ENCODE measurements at places on chromosomes 13 and 19.

GRCh38 chr13:29852472-29853054 lies 2.1 kb upstream of the UBL3 start:
- DNase-seq = no peak

- DNase-seq = no peak
Observed at GRCh38 chr13:94928127-94928775, 215.9 kb upstream of the SOX21 start.

GRCh38 chr19:4538601-4538954 lies 1.3 kb downstream of the LRG1 start:
- no peak for DNase-seq

DNA sequence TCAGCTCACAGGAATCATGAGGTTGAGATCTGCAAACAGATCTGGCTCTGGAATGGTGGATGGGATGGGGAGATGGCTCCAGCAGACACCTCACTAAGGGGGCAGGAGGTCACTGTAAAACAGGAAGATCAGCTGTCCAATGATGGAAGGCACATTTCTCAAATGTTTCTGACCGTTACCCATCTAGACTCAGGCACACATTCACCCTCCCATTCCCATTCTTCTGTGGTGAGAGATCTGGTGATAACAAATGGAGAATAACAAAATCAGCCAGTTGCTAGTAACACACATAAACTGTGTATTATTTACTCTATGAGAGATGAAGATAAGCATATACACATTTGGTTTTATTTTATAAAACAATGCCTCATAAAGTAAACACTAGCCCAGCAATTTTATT lies 235.9 kb downstream of the TSHZ3 start:
- DNase-seq = no peak

DNA sequence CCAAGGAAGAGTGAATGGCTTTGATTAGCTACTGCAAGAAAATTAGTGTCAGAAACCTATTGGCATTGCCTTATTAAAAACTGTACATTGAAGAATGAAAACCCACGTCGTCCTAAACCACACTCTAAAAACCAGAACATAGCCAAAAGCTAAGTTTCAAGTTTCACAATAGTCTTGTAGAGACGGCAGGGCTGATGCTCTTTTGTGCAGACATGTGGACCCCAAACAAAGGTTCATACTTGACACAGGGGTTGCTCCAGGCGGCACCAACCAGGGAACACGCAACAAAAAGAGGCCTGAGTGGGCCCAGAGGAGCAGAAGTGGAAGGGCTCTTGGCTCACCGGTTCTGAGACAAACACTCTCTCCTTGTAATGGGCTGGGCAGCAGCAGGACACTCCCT lies 28.6 kb upstream of the MIR17HG start:
- no peak for DNase-seq

DNA sequence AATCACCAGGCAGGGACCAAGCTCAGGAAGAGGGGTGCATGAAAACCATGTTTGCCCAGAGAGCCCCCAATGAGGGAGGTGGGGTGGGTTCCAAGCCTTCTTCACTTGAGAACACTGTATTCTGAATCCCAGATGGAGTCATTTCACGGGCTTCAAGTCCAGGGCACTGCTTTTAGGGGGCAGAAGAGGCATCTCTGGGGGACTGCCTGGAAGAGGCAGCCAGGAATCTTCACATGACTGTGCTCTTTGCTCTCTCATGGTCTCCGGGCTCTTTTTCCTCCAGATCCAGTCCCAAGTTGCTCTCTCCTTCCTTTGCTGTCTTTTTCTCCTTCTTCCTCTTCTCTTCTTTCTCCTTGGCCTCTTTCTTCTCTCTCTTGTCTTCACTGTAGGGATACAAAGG lies 5.7 kb downstream of the SMIM24 start:
- no peak for DNase-seq

DNA sequence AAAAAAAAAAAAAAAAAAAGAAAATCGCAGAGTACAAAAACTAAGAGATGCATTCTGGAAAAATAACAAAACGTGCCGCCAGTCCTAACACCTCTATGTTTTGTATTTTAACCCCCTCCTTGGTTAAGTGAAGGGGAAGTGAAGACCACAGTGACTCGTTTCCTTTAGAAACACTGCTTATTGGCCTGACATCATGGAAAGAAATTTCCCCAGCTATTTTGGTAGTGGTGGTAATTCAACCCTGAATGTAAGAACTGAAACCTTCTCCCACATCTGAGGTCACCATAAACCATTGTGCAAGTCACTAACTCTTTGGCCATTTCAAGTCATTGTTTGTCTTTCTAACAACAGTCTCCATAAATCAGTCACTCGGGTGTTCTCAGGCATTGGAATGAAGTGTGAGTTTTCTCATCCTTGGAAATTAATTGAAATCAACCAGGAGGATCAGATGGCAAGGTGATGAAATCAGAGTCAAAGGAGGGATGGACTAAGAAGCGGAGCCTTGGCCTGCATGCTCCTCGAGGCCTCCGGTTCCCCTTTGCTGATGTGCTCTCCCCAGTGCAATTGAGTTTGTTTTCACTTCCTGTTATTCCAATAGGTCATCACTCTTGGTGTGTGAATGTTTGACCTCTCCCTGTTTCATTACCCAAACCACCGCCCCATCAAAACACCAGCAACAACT lies 443.9 kb downstream of the FGF9 start:
- no peak for DNase-seq

DNA sequence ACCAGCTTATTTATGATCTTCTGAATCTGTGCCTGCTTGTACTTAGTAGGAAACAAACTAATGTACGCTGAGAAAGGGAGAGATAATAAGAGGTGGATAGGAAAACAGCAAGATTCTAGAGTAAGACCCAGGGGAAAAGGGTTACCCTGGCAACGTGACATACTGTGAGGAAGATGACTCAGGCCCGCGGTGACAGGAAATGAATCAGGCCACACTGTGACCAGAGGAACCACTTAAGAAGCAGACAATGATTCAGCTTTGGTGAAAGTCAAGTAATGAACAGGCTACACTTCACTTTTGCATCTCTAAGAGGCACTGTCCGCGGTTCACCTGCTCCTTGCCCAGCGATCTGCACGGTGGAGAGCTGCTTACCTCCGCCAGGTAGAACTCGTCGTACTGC lies 158.2 kb downstream of the NALCN start:
- no peak for DNase-seq

DNA sequence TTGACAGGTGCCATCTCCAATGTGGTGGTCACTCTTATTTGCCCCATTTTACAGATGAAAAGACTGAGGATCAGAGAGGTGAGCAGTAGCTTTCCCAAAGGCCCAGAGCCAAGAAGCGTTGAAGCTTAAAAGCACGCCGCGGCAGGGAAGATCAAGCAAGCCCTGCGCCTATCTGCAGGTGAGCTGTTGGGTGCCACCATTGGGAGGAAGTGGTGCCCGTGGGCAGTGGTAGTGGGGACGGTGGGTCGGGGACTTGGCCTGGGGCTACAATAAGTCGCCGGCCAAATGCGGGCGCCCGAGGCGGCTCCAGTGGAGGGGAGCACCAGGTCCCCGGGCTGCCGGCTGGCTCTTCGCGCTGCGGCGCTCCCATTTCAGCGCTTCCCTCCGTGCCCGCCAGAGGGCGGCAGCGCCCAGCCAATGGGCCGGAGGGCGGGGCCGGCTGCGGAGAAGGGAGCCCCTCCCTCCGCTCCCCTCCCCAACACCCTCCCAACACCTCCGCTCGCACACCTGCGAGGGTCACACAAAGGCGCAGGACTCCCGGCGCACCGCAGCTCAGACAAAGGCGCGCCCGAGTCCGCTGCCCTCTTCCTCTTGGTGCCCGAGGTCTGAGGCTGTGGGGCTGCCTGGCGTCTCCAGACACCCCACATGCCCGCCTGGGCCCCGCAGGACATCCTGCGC lies 744 bp upstream of the POU2F2 start:
- peak; percentile 51 for DNase-seq

DNA sequence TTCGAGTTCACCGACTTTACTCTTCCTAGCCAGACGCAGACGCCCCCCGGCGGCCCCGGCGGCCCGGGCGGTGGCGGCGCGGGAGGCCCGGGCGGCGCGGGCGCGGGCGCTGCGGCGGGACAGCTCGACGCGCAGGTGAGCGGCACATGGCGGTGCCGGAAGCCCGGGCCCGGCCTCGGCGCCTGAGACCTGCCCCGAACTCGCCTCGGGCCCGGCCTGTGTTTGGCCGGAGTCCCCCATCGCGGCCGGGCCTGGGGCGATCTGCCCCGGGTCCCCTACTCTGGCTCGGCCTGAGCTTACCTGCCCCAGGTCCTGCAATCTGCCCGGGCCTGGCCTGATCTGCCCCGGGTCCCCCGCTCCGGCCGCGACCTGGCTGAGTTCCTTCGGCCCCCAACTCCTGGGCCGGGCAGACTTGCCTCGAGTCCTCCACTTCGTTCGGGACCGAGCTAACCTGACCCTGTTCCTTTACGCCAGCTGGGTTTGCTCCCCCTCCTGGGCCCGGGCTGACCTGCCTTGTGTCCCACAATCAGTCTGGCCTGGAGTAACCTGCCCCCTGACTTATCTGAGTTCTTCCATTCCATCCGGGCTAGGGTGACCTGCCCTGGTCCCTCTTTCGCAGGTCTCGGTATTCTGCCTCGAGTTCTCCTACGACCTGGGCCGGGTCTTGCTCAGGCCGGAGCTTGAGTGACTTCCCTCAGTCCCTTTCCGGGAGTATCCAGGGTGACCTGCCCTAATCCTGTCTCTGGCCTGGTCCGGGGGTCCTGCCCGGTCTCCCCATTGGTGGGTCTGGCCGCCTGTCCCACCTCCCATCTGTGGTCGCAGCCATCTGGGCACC lies 764 bp downstream of the UPF1 start:
- no peak for DNase-seq

- DNase-seq = no peak
Observed at GRCh38 chr13:101474419-101474957, 22.0 kb downstream of the ITGBL1 start.

DNA sequence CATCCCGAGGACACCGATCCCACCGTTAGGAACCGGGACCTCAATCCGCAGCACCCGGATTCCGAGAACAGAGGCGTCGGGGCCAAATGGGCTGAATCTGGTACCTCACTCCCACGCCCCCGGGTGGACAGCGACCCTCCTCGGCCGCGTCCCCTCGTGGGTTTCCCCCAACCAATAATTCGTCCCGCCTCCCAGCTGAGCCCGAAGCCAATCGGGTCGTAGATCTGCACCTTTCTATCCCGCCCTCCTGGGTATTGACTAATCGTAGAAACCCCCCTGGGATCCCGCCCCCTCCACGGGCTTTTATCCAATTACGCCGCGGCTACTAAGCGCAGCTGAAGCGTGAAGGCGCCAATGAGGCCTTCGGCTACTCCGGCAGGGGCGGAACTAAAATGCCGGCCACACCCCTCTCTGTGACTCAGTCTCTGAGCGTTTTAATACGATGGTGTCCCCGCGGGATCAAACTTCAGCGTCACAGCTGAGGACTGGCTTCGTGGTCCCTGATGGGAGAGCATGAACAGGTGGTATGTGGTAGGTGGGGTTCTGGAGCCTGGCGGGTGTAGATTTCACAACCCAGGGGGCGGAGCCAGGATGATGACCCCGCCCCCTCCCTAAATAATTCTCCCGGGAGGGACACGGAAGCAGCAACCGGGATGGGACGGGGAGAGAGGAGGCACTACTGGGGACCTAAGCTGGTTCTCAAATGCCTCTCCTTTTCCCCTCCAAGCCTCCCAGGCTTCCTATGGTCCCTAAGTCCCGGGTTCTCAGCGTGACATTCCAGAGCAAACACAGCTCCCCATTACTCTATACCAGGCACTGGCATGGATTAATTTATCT lies at the start of the genes CCDC159 and TMEM205:
Gene CCDC159, plus strand, starts transcription at position 416 of the 837 bp plus-strand sequence. Its CDS starts 88 bp downstream, at position 504.
Gene TMEM205, minus strand, starts transcription at position 165 of the 837 bp plus-strand sequence. CDS start 649 bp downstream, outside the sequence.
- DNase-seq = peak; percentile 75

DNA sequence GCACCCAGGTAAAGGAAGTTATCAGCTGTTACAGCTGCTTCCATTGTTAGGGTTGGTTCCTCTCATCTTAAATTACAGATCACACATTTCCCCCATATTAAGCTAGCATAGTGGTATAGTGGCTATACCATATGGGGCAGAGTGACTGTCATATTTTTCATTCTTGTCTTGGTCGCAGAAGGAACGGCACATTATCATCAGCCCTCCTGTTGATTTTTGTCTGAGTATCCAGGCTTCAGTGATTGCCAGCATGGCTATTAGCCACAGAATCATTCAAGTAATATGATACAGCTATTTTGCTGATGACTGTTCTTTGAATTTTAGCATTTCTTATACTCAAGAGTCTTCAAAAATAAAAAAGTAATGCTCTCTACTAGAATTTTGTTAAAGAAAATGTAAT lies 240.9 kb downstream of the LIG4 start:
- no peak for DNase-seq

- DNase-seq = no peak
Observed at GRCh38 chr19:56217039-56217949, 15.2 kb downstream of the ZSCAN5C start.

GRCh38 chr19:48817585-48818124 lies 6.8 kb upstream of the BCAT2 start:
- DNase-seq = peak; percentile 29

GRCh38 chr13:49319551-49319950 lies 71.8 kb downstream of the CDADC1 start:
- no peak for DNase-seq

GRCh38 chr19:510606-511100 lies 3.4 kb downstream of the TPGS1 start:
- DNase-seq = no peak

DNA sequence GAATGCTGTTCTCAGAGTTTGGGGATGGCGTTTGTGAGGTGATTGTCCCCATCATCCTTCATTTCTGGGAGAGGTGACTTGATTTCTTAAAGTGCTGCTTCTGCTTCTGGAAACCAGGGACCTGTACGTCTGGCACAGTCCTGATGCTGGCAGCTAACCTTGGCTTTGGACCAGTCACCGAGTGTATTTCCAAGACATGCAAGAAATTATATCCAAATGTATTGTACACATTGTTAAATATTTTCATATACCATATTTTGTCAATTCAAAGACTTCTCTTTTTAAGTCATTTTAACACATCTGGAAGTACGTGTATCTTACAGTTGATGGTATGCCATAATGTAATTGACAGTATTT lies 97.4 kb downstream of the ARHGEF7 start:
- no peak for DNase-seq

DNA sequence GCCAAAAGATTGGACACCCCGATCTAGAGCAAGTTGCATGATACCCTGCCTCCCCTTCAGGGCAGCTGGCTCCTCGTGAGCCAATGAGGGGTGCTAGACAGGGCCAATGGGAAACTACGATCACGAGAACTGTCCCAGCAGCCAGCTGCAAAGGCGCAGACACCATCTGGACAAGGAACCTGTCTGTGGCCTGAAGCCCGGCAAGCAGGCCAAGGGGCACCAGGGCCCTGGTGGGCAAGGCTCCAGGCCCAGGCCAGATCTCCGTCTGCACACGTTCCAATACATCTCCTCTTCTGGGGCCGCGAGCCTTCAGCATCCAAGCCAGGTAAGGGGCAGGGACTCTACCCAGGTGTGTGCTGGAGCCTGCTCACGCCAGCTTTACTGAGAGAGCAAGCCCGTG lies 20.2 kb downstream of the MED26 start:
- no peak for DNase-seq

GRCh38 chr19:35142606-35143230 lies 337 bp upstream of the FXYD7 start:
- DNase-seq = no peak

DNA sequence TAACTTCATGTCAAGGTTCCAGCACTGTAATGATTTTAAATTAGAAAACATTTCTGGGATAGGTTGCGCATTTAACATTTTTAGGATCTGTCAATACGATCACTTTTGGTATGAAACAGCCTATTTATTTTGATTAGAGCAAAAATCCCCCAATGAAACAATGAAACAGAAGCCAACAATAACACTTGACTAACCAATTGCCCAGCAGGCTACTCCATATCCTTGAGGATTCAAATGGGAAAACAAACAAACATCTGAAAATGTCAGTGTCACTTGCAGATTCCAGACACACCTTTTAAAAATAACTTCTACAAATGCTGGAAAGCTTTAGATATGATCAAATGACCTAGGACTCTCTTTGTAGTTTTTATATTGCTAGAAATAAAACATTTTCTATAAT lies 1412.5 kb upstream of the PRR20A start:
- no peak for DNase-seq

GRCh38 chr19:40671404-40671803 lies 19.0 kb downstream of the NUMBL start:
- no peak for DNase-seq

All from T47D (cell line).